Gastroesophageal sphincter (tissue), 4 donors: ENCODE measurements at places on chromosomes 3 and 15.

GRCh38 chr3:139297588-139298311 lies 46.1 kb upstream of the MRPS22 start:
- no peak for ATAC-seq

- ATAC-seq: no peak
Observed at GRCh38 chr15:51678096-51678495, 3.2 kb upstream of the SCG3 start.

DNA sequence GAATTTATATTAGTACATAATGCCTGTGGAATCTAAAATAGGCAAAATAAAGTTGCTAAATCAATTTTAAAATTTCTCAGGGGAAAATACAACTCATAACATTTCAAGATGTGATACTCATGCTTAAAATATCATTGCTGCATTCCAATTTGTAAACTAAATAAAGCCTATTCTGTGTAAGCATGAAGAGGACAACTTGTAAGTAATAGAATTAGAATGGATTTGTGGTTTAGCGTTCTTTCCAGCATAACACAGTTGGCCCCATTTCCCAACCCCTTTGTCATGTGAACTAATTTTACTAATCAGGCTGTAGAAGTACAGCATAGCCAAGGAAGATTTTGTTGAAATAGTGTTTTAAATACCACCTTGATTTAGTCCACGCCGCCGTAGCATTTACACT lies 437.2 kb downstream of the SI start:
- ATAC-seq: no peak

GRCh38 chr3:140186421-140186920 lies 251.5 kb downstream of the CLSTN2 start:
- peak; percentile 52 for ATAC-seq

GRCh38 chr15:74179101-74179841 lies 5.8 kb downstream of the ISLR start:
- peak; percentile 91 for ATAC-seq

DNA sequence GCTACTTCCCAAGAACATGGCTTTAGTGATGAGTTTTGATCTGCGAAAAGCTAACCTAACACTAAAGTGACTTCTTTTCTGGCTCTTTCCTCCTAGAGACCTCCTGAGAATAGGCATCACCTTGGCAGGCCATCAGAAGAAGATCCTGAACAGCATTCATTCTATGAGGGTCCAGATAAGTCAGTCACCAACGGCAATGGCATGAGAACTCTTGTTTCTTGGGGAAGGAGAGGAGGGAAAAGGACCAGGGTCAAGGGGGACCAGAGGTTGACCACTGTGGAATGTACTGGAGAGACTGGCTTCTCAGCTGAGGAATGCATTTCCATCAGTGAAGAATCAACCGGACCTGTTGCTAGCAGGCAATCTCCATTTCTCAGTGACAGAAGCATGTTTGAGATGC lies 463.9 kb downstream of the EPHB1 start:
- no peak for ATAC-seq

GRCh38 chr3:59368900-59369675 lies 319.3 kb upstream of the CFAP20DC start:
- ATAC-seq: no peak
